Fibroblast of skin of left quadriceps (primary cell): ENCODE measurements at places on chromosomes 2 and 18.

DNA sequence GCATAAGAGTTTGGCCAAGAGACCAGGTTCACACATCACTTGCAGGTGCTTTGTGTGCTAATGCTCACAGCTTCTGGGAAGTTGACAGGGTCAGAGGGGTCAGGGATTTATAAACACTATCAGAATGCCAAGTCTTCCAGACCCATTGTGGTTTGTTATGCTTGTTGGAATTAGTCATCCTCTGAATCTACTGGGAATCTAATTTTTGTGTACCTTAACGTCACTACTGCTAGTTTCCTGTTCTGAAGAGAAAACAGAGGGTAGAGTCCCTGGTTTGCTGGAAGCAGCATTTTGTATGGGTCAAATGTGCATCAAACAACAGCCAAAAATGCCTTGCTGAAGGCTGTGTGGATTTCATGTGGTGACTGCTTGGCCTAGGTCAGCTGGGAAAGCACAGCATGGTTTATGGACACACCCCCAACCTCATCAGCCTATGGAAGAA, 33.3 kb downstream of the ANTXR1 start:
- no peak for DNase-seq

DNA sequence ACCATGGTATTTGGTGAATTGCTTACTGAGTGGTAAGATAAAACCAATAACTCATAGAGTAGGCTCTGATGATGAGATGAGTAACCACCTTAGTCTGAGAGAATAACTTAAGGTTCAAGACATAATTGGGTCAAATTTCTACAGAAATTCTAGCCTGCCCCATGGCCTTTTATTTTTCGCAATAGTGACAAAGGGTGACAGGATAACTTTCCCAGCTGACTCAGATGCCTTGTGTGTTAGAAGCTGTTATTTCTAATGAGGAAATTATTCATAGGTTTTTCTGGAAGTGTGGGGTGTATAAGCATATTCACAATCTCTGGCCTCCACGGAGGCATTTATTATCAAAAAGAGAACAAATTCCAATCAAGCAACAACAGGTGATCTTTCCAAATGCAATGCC, 159.0 kb downstream of the NUP35 start:
- DNase-seq: no peak

DNA sequence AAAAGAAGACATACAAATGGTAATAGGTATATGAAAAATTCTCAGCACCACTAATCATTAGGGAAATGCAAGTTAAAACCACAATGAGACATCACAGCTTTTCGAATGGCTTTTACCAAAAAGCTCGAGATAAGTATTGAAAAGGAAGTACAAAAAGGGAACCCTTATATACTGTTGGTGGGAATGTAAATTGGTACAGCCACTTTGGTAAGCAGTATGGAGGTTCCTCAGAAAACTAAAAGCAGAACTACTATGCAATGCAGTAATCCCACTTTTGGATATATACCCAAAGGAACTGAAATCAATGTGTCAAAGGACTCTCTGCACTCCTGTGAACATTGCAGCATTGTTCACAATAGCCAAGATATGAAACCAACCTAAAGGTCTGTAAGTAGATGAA, 107.5 kb upstream of the SPATS2L start:
- no peak for DNase-seq

DNA sequence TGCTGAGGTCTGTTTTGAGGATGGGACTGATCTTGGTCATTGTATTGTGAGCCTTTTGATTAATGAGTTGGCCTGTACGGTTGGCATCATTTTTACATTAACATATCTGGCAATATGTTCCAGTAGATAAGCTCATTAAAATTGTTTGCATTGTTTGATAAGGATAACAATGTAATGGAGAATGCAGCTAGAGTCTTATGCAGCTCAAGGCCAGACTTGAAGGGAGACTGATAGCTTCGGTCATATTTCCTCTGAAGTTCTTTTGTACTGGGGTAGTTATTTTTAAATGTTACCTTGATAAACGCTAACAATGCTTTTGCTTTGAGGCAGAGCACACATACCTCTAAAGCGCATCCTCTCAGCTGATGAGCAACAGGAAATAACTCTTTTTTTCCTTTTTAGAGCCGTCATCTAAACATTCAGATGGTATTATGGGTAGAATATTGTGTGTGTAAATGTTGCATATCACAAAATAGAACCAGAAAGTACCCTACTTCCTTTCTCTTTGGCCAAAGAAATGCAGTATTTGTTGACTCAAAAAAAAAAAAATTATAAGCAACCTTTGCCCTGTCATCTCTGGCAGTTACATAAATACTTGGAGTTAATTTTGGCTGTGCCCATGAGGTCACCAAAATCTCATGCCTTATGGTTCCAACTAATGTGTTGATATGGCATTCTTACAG, 1.3 kb downstream of the MAPRE2 start:
- no peak for DNase-seq

DNA sequence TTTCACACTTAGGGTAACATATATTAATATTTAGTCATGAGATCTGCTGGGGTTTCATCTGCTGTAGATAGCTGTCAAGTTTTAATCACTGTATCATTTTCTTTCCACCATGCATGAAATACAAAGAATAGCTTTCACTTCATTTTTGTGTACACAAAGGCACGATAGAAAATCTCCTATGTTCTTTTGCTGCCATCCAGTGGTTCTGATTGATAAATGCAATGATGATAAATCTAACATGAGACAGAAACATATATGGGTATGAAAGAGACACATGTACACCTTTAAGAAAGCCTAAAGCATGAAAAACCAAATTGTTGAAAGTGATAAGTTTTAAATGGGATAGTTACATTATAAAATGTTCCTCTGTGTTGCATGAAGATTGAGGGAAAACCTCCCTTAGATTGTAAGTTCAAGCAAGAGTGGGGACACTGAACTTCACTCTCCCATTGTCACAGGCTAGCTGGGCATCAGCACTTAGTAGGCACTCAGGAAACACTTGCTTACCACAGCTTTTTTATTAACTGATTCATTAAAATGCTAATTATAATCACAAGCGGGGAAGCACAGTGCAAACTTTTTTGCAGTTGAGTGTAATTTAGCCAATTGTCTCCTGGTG, 31.2 kb downstream of the C1D start:
- peak; percentile 43 for DNase-seq

- DNase-seq: no peak
These were observed 33.6 kb downstream of the TTC32 start for GRCh38 chr2:19868224-19868623.

- no peak for DNase-seq
These were observed 1321.9 kb upstream of the CHAC2 start for GRCh38 chr2:52445686-52446085.

- DNase-seq: no peak
These were observed 221.9 kb downstream of the ZNF407 start for GRCh38 chr18:74819433-74820059.

GRCh38 chr18:53991202-53991601, 233.3 kb downstream of the MBD2 start:
- DNase-seq: peak; percentile 70

- no peak for DNase-seq
These were observed 16.7 kb upstream of the BZW1 start for GRCh38 chr2:200795028-200795440.

- DNase-seq: no peak
These were observed 100.1 kb upstream of the TRIB2 start for GRCh38 chr2:12616456-12617156.

- no peak for DNase-seq
These were observed 118.9 kb downstream of the TMEM182 start for GRCh38 chr2:102880731-102881130.

DNA sequence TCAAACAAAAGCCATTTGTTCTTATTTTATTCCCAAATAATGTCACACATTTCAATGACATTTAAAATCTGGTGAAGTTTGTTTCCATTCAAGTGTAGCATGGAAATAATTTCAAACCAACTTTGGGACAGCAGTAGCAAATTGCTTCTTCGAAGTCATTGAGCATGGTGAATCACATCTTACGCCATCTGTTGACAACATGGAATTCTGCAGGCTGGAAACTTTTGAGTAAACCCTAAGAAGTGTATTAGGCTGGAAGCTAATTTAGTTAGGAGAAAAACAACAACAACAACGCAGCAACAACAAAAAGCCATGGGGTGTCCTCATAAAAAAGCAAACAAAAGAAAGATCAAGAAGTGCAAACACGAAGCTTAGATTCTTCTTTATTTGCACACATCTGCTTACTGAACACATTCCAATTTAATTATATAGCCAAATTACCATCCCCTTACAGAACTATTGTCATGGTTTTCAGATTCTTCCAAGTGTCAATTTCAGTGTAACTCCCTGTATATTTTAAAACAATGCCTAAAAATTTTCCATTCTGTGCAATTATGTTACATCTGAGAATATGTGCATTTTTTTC, 659.0 kb upstream of the CDH7 start:
- DNase-seq: peak; percentile 10

- no peak for DNase-seq
These were observed 104.2 kb downstream of the SH3BP4 start for GRCh38 chr2:235055891-235056516.

- peak; percentile 61 for DNase-seq
These were observed 589 bp upstream of the DAW1 start for GRCh38 chr2:227870710-227871374.

DNA sequence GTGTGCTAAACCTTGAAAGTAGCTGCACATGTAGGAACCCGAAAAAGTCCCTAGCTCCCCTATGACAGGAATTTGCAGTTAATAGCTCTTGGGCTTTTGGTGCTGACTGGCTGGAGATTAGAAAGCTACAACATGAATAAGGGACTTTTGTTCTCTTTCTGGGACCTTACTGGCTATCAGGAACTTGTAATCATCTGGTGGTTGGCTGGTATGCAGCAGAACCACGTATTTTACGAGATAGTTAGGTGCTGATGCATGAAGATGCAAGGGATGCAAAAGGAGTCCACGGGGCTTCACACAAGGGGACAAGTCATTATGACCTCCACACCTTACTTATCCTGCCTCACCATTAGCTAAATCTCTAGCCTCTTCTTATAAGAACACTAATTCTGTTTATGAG, 190.2 kb upstream of the NRXN1 start:
- DNase-seq: no peak

- DNase-seq: no peak
These were observed 1.6 kb downstream of the KLHL14 start for GRCh38 chr18:32771169-32771751.

GRCh38 chr2:67579806-67580205, 182.7 kb downstream of the ETAA1 start:
- no peak for DNase-seq

- DNase-seq: no peak
These were observed 138.5 kb downstream of the ARHGAP28 start for GRCh38 chr18:6868033-6868432.

DNA sequence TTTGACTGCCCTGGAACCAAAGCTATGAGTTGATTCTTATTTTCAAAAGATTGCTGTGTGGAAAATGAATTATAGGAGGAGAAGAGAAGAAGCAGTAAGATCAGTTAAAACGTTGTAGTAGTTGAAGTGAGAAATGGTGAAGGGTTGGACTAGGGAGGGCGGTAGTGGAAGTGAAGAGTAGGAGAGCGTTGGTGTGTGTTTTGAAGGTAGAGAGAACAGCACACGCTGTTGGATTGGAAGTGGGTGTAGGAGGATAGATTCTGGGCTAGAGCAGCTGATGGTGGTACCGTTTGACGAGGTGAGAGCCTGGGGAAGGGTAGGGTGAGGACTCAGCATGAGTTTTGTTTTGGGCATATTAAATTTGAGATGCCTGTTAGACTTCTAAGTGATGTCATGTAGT, 18.4 kb downstream of the RIOK3 start:
- no peak for DNase-seq

DNA sequence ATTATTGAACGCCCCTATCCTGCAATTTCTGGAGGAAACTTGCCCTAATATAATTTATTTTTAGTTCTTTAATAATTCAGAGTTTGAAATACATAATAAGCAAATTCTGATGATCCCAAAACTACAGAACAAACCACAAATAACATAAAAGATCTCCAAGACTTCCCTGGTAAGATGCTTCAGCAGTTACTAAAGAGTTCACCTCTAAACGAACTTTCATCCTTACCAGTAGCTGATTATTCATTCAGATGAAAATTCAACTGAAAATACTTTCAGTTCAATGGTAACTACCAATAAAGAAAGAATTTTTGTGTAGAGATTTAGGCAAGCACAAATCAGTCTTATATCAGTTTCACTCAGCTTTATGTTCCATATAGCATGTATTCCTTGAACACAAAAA, 130.1 kb upstream of the MAPRE2 start:
- DNase-seq: no peak

- no peak for DNase-seq
These were observed 73.6 kb downstream of the DDX1 start for GRCh38 chr2:15665067-15665942.

DNA sequence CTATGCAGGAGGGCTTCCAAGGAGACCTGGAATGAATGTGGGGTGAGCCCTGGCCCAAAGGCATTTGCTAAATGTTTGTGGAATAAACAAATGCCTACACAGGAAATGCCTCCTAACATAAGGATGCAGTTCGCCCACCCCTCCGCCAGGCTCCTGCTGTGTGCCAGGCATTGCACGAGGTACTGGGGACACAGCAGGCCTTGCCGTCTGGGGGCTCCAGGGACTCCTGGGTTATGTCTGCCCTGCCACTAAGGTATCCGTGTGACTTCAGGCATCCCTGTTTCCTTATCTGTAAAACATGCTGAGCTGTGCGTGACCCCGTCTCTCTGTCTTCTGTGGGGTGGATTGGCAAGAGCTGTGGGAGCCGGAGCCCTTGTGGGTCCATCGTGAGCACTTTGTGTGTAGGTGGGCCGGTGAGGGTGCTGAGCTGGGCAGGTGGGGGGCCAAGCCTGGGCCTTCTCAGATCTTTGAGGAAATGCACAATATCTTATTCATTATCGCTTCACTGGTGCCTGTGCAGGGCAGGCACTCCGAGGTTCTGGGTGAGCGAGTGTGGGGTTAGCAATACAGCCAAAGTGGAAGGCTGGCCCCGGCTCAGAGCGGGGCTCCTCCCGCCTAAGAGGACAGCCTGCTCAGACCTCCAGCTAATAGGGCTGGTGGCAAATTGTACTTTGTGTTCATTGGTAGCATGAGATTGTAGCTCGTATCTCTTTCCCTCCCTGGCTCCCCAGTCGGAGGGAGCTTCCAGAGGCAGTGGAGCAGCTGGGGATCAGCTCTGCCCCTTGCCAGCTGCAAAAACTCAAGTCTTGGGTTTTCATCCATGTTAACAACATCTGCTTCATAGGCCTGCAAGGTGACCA, 126.8 kb downstream of the GLI2 start:
- no peak for DNase-seq

DNA sequence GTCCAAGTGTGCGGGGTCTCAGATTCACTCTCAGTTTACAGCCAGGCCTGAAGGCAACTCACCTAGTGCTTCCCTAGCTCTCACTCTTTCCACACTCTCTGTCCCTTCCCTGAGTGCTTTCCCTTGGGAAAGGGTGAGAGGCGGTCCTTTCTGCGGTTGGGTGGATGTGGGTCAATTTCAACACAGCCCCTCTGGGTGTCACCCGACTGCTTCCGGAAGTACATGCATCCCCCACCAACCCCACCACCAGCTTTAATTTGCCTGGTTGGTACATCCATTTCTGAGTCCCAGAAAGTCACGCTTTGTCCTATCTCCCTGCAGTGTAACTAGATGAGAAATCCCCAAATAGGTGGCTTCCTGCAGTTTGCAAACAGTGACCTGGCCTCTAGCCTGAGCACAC, 307.3 kb upstream of the MEIS1 start:
- DNase-seq: no peak

- no peak for DNase-seq
These were observed 50.6 kb upstream of the MAPRE2 start for GRCh38 chr18:34990597-34990996.

GRCh38 chr2:8568543-8569302, 113.1 kb upstream of the ID2 start:
- DNase-seq: no peak

- DNase-seq: no peak
These were observed 123.7 kb downstream of the ALPK2 start for GRCh38 chr18:58505181-58505580.
